LNCaP clone FGC (cell line): ENCODE measurements at places on chromosomes 4 and X.

DNA sequence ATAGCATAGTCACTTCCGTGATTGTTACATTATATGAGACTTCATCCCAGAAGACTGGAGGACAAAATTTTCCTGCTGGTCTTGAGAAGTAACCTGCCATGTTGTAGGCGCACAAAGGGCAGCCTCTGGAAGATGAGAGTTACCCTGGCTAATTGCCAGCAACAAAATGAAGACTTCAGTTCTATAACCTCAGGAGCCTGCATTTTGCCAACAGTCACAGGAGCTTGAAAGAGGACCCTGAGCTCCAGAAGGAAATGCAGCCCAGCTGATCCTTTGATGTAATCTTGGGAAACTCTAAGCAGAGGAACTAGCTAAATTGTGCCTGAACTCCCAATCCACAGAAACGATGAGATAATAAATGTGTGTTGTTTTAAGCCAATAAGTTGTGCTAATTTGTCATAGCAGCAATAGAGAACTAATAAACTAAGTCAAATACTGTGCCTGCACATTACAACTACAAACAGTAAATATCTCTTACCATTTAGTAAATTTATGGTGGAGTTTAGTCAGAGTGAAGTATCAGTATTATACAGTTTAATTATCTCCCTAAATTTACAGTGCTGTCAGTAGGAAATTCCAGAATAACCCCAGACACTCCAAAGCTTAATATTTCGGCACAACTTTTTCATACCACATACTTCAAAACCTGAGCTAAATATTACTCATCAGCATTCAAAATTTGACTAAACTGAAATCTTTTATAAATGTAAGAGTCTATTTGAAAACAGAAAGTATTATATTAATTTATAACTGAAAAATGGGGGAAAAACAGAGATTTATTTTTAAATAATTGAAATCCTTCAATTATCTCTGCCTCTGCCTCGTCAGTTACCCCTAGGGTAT, 90.1 kb upstream of the MAPK10 start:
- DNase-seq = no peak

DNA sequence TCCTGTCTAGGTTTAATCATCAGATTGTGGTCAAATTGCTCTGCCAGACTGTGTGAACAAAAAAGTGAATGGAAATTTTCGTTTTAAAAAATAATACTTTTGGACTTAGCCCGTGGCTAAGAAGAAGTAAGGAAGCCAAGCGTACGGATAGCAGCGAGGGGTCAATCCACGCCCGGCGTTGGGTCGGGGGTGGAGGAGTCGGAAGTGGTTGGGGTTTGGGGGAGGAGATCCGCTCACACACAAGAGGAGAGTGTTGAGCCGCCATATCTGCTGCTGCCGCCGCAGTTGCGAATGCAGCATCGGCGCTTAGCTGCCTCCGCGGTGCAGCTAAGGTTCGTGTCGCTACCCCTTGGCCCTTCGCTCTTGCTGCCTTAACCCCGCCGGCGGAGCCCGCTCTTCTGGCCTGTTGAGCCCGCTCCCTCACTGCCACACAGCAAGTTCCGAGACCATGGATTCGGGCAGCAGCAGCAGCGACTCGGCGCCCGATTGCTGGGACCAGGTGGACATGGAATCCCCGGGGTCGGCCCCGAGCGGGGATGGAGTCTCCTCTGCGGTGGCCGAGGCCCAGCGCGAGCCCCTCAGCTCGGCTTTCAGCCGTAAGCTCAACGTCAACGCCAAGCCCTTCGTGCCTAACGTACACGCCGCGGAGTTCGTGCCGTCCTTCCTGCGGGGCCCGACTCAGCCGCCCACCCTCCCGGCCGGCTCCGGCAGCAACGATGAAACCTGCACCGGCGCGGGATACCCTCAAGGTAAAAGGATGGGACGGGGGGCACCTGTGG, at the start of gene GSPT2:
Gene GSPT2, plus strand, starts transcription at position 264 of the 779 bp plus-strand sequence. Its CDS starts 185 bp downstream, at position 449.
- DNase-seq = peak; percentile 13

DNA sequence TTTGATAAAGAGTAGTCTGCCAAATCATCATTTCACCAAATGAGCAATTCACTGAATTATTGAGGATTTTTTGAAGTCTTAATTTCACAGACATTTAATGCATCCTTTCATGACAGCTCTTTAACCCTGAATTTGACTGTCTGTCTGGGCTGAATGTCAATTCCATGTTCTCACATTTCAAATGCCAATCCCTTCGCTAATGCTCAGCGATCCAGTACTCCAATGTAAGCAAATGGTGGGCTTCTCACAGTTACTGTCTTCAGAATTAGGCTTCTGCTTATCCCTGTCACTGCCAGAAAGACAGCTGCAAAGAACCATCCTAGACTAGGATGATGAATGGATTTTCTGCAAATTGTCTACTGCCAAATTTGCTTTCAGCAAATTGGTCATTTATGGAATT, 36.2 kb upstream of the USP38 start:
- no peak for DNase-seq

GRCh38 chr4:1740021-1740545, 18.8 kb downstream of the TACC3 start:
- no peak for DNase-seq

- no peak for DNase-seq
These were observed 36.7 kb downstream of the HMGB3 start for GRCh38 chrX:151019856-151020255.

DNA sequence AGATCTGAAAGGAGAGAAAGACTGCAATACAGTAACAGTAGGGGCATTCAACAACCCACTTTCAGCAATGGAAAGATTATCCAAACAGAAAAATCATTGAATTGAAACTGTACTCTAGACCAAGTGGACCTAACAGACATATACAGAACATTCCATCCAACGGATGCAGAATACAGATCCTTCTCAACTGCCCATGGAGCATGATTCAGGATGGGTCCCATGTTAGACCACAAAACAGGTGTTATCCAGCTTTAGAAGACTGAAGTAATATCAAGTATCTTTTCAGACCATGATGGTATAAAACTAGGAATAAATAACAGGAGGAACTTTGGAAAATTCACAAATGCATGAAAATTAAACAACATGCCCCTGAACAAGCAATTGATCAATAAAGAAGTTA, 567.2 kb upstream of the MAGEB2 start:
- DNase-seq = no peak

DNA sequence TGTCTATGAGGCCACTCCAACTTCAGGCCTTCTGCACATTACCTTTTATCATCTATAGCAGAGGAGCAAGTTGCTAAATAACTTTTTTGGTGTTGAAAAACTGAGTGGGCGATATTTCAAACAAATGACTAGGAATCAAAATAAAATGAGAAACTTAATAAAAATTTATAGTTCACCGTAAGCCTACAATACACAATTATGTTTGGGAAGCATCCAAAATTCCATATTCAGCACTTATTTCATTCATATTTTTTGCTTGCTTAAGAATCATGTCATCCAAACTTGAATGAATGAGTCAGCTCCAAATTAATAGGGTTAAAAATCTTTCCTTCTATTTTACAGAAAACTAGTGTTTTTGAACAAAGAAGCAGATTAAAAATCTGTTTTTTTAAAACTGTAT, 119.1 kb downstream of the SH3RF1 start:
- DNase-seq = no peak

DNA sequence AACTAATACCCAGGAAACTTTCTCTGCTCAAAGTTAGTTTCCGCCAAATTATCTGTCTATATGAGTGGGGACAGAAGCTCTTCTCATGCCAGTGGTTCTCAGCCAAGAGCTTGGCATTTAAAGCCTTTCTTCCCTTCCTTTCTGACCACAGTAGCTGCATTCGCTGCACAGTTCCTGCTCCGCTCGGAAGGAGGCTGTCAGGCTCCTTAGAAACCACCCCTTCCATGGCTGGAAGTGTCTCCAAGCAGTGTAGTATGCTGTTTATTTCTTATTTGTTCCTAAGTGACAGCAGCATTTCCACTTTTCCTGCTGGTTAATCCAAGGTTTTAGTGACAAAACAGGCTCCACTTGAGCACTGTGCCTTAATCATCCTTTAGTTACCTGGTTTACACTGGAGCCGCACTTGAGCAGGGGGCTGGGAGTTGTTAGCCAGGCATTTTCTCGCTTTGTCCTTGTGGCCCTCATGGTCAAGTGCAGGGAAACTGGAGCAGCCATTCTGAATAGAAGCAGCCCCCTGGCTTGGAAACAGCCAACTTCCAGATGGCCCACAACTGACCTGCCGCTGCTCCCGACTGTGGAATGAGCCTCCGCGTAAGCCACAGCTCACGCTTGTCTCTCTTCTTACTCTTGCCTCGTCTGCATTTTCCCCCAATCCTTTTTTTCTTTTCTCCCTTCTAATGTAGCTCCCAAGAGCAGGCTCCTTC, 739.4 kb upstream of the TENM3 start:
- no peak for DNase-seq

DNA sequence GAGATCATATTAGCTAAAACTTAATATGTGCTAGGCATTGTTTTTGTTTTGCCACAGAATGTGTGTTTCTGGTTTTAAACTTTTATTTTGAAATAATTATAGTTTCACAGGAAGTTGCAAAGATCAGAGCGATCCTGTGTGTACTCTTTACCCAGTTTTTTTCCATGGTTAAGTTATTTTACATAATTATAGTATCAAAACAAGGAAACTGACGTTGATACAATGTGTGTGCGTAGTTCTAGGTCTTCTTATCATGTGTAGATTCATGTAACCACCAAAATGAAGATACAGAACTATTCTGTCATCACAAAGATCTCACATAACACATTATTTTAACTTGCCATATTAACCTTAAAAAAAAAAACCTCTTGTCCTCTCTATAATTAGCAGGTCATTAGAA, 69.2 kb downstream of the BLTP1 start:
- no peak for DNase-seq

- DNase-seq = no peak
These were observed 24.0 kb downstream of the TECRL start for GRCh38 chr4:64385220-64385619.

GRCh38 chrX:45208121-45208856, 7.6 kb upstream of the DIPK2B start:
- no peak for DNase-seq

DNA sequence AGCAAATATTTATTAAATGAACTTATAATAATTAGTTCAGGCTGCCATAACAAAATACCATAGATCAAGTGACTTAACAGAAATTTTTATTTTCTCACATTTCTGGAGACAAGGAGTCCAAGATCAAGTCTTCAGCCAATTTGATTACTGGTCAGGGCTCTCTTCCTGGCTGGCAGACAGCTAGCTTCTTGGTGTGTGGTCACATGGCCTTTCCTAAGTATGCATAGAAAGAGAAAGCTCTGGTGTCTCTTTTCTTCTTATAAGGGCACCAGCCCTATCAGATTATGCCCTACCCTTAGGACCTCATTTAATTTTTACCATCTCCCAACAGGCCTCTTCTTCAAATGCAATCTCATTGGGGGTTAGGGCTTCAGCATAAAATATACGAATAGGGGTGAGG, 438.5 kb upstream of the INTU start:
- no peak for DNase-seq

DNA sequence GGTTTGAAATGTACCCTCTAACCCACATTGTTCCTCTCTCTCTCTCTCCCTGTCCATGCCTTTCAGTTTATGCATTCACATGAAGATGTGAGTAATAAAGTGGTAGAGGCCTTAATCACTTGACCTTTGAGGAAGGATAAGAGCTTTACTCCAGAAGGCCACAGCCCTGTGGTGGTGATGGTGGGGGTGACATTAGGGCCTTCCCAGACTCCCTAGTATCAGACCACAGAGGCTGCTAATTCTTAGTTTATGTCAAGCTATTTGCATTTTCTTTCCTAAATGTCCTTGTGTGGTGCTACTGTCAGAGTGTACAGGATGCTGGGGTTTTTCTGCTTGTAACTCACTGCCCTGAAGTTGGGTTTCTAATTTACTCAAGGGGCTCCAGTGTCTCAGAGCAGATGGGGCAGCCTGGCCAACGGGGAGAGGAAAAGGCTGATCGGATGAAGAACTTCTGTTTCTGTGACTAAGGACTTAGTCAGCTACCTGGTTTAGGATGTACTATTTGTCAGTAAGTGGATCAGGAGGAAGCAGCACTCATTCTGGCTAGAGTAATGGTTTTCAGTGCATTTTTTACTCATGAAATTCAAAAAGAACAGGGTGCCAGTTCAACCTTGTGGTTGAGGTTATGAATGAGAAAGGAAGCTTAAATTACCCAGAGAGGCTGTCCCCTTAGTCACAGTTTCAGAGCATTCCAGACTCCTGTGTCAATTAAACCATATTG, 509.6 kb upstream of the DIPK2B start:
- no peak for DNase-seq

DNA sequence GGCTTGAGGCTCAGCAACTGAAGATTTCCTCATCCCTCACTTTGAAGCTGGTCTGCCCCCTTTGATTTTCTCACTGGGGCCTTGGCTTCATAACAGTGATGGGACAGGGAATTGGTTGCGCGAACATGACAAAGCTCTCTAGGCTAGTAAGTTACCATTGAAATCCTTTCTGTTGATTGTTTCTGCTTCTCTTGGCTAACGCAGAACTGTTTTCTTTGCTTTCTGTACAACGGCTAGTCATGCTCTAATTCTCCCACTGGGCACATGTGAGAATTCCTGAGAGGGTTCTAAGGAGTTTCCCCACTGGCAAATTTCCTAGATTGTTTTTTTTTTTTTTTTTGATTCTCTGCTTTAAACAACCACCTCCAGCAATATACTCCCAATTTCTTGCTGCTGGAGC, 738.6 kb downstream of the PCDH7 start:
- no peak for DNase-seq

GRCh38 chr4:101065346-101065745, 282.0 kb downstream of the PPP3CA start:
- no peak for DNase-seq

- no peak for DNase-seq
These were observed 6.3 kb upstream of the FAM200B start for GRCh38 chr4:15675356-15675755.

DNA sequence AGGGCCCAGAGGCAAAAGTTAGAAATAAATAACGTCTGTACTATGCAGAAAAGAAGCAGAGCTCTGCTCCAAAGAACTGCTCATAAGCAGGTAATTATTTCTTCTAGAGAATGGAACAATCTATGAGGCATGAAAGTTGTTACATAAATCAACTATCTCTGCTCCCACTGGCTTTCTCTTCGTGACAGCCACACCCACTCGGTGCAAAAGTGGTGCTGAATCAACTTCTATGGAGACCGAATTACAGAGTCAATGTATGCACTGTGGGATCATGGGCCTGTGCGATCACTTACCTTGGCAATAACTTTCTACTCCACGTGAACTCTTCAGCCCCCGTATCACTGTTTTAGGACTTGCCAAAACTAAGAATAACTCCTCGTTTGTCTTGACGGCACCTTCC, 99.4 kb upstream of the ATXN3L start:
- no peak for DNase-seq

GRCh38 chr4:108385076-108385475, 216.3 kb upstream of the LEF1 start:
- DNase-seq = no peak

GRCh38 chrX:10769696-10770619, 149.6 kb upstream of the MID1 start:
- no peak for DNase-seq

- no peak for DNase-seq
These were observed 44.3 kb downstream of the GASK1B start for GRCh38 chr4:158128540-158128939.

- DNase-seq = no peak
These were observed 561.4 kb downstream of the ZIC3 start for GRCh38 chrX:138127314-138127713.

GRCh38 chr4:5800496-5800895, 89.5 kb downstream of the EVC start:
- DNase-seq = no peak
